ENCODE measurements at places on chromosomes 4 and X.

DNA sequence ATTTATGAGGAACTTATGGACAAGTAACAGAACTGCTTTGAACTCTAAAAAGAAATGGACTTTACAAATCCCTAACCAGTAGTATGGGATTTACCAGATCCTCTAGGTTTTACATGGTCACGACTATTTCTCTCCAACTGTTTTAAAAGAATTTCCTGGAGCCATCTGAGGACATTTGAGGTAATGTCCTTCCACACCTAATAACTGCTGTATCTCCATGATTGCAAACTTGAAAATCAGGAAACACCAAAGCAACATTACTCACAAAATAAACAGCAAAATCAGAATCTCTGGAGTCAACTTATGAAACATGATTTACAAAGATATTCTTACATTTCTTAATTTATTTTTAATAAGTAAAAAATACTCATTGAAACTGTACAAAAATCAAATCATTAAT, 58.0 kb downstream of the STAP1 start:
- DNase-seq, result no peak

GRCh38 chr4:119041951-119042560, 93.6 kb upstream of the MYOZ2 start:
- DNase-seq, result peak; percentile 83

GRCh38 chr4:169142906-169143305, 127.8 kb downstream of the SH3RF1 start:
- no peak for DNase-seq

GRCh38 chr4:25427871-25428270, 50.8 kb downstream of the ANAPC4 start:
- no peak for DNase-seq

GRCh38 chr4:89134775-89135319, 23.5 kb downstream of the TIGD2 start:
- peak; percentile 98 for DNase-seq
